ENCODE measurements at places on chromosomes 7 and 10.

GRCh38 chr7:54985426-54986330 is 33.1 kb upstream of the EGFR start:
- DNase-seq, result no peak

- no peak for DNase-seq
Observed at GRCh38 chr10:124593431-124593985, 131.9 kb downstream of the LHPP start.

GRCh38 chr7:157793087-157793353 is 456.2 kb downstream of the DNAJB6 start:
- DNase-seq, result no peak

DNA sequence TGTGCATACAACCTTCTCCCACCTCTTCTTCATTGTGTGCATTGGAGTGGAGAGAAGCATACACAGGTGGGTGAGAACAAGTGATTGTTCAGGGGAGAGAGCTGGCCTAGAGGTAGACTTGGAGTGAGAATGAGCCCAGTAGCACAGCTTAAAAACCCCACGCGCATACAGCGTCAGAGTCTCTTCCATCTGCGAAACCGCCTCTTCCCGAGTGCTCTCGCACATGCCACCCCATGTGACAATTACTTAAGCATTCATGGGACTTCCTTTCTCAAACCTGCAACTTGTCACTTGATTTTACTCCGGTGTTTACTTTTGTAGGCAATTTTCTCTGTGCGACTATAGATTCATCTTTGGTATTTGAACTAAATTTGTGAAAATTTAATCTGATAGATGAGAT is 176.8 kb upstream of the AGK start:
- DNase-seq, result no peak

- no peak for DNase-seq
Observed at GRCh38 chr10:132690401-132690800, 95.5 kb downstream of the NKX6-2 start.

GRCh38 chr10:113735913-113736312 is 15.6 kb upstream of the PLEKHS1 start:
- no peak for DNase-seq

- DNase-seq, result no peak
Observed at GRCh38 chr7:27160145-27160545, 3.7 kb upstream of the HOXA7 start.

DNA sequence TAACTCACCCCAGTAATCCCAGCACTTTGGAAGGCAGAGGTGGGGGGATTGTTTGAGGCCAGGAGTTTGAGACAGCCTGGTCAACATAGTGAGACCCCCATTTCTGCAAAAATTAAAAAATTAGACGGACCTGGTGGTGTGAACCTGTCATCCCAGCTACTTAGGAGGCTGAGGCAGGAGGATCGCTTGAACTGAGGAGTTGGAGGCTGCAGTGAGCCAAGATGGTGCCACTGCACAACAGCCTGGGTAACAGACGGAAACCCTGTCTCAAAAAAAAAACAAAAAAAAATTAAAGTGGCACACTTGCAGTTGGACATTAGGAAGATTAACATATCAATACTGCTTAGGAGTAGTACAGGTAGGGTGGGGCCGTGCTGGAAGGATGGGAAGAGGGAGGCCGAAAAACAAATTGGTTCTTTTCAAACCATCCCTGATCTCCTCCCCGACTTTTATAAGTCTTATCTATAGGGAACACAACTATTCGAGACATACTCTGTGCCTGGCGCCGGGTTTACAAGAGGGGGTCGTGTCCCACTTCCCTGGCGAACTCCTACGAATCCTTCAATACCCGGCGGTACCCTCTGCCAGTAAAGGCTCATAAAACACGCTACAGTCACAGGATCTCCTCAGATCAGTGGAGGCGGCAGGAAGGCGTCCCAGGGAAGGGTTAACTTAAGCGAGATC is 628 bp downstream of the TAF6 start:
- DNase-seq, result no peak

- DNase-seq, result no peak
Observed at GRCh38 chr10:37010741-37011140, 114.7 kb upstream of the ANKRD30A start.

Measured in activated T-cell treated with anti-CD3 and anti-CD28 coated beads for 48 hours (primary cell).